ENCODE measurements at places on chromosomes 4 and X. TPM values are rescaled to one million over a fixed set of nuclear protein-coding genes. Genes with fewer than 3 reads are reported as not detected.

SPANXD gene
- total RNA-seq: not detected

SMR3B gene
- total RNA-seq: not detected

MAGEC2 gene
- total RNA-seq: not detected

VCX2 gene
- not detected for total RNA-seq

FAM13A gene
- 10.5 TPM for total RNA-seq

BTK gene
- total RNA-seq: 0.17 TPM

SLC6A14 gene
- not detected for total RNA-seq

BMPR1B gene
- total RNA-seq: 1.8 TPM

MTTP gene
- under 0.01 TPM for total RNA-seq

ARSJ gene
- 12.4 TPM for total RNA-seq

NDST4 gene
- total RNA-seq: not detected

SERPINA7 gene
- total RNA-seq: not detected

PLP2 gene
- 42.6 TPM for total RNA-seq

MCF2 gene
- 0.93 TPM for total RNA-seq

HERC5 gene
- 0.23 TPM for total RNA-seq
